ENCODE measurements at places on chromosomes 1 and 21.

- DNase-seq = no peak
These were observed 1015.4 kb downstream of the AMY1C start for GRCh38 chr1:104765085-104765484.

DNA sequence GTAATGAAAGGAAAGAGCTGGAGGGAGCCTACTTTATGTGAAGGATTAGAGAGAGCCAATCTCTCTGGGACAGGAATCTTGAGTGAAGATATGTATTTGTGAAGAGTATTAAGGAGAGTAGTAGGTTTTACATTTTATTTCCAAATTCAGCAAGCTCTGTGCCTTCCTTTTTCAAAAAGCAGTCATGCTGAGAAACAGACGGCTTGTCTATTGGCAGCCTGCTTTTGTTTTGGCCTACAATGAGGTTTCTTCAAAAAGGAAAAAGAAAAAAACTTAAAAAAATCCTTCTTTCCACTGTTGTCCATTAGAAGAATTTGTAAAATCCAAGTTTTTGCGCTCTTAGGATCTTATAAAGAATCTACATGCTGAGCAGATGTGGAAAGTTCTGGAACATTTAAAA lies 103.6 kb upstream of the PTGFR start:
- DNase-seq = no peak

DNA sequence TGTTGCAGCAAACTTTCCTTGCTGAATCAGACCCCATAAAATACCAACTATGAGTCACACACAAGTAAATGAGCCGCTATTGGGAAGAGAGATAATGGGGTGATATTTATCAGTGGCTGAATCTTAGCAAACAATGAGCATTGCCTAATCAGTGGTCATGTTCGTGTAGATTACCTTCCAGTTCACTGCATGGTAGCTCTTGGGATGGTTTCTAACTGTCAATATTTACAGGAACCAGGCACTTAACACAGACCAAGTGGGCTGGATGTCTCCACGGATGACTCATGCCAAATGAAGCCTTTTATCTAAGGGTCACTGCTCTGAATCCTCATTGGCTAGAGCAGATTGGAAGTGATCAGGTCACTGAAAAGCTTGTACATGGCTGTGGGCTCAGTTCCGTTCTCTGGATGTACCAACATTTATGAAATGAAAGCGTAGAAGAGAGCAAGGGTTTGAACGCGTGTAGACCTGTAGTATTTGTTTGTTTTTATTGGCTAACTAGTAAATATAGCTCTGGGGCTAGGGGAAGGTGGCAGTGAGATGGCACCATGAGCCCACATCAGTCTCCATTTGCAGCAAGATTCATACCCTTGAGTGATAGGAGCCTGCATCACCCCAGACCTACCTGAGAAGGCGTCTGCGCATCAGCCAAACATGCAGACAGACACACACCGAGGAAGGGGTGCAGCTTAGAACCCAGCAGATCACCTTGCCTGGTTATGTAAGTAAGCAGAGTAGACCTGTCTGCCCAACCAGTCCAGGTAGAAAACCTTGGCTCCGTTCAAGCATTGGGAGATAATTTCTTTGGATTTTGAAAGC lies 153.3 kb downstream of the TOMM20 start:
- no peak for DNase-seq

DNA sequence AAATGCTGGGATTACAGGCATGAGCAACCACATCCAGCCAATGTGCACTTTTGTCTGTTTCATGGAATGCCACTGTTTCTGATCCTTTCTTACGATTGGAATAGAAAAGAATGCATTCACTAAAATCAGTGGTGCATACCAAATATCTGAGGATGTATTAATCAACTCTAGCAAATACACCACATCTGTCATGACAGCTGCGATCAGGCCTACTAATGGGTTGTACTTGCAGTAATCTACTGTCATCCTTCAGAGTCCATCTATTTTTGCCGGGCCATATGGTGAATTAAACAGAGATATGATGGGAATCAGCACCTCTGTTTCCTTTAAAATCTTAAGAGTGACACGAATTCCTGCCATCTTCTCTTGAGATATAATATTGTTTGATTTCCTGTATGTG lies 8.5 kb upstream of the USP1 start:
- peak; percentile 99 for DNase-seq

DNA sequence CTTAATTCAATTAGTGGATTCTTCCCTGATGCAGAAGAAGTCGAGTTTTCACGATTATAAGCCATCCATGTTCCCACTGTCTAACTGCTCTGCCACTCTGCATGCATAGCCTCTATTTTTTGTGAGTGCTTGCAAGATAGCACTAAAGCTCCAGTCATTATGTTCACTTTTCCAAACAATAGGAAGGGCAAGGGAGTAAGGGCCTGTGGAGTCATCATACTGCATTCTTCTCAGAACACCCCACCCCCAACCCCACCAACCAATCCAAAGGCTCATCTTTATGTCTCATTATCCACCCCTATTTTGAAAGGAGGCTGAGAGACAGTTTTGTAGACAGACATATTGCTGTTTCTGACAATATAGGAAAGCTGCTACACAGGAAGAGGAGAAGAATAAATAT lies 471.7 kb upstream of the ADGRL2 start:
- DNase-seq = no peak

DNA sequence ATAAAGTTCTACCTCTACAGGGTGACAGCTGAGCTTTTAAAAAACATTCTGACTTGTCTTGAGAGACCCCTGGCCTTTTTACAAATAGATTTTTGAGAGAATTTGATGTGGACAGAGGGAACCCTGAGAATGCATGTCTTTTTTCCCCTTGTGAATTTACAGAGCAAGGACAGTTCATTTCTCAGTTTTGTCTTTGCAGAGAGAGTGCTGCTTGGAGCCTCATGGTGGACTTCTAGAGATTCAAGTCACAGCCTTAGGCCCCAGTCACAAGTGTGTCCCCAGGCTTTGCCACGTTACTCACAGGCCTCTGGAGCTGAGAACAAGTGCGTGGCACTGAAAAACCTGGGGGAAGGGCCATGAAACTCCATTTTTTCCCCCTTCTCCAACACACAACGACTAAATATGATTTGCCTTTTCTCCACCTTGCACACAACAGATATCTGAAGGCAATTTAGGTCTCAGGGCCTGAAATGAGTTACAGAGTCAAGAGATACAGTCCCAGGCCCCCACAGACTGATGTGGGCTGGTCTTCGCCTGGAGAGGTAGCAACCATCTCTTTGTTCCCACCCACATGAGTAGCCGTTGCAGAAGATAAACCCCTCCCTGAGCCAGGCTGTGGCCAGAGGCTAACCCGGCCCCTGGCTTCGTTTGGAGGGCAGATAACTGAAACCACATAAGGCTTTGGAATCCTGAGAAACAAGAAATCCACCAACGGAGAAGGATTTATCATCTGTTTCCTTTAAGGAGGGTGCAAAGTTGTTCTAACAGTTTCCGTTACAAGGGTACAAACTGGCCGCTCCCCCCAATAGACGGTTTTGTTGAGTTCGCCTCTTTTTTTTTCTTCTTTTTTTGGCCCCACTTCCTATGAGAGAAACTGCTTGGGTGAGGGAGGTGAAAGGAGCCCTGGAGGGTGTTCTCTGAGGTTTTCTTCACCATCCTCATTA lies 1.0 kb upstream of the PIGV start:
- DNase-seq = no peak

- DNase-seq = no peak
These were observed 14.8 kb upstream of the DIP2A start for GRCh38 chr21:46443910-46444309.

DNA sequence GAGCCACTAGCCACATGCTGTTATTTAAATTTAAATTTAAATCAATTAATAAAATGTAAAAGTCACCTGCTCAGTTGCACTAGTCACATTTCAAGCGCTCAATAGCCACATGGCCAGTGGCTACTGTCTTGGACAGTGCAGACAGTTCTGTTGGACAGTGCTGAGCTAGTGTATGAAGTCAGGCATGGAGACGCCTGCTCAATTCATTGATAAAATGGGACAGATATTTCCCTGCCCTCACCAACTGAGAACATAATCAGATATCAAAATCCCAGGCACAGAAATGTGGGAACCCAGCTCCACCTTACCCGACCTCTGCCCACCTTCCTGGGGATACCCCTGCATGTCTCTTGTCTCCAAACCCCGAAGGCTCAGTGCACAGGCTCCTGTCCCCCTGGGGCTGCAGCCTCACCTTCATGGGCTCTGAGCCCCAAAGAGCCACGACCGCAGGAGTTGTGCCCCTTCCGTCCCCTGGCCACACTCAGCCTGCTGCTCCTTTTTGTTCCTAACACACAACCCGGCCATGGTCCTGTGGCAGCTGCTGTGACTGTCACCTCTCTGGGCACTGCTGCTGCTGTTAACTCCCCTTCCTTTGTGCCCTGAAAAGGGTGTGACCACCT lies 63.5 kb downstream of the TCP10L start:
- DNase-seq = no peak

- DNase-seq = no peak
These were observed 9.9 kb downstream of the NPHP4 start for GRCh38 chr1:5982276-5982675.
